CD4-positive, alpha-beta T cell treated with Interleukin-17A for 4 hours (primary cell): ENCODE measurements at places on chromosomes 1 and 21.

- DNase-seq = no peak
Measured at GRCh38 chr1:206691604-206692003, 6.9 kb downstream of the MAPKAPK2 start.

- DNase-seq = peak; percentile 49
Measured at GRCh38 chr1:151511636-151512215, 539 bp downstream of the CGN start.

GRCh38 chr1:103424650-103425049 lies 100.8 kb upstream of the RNPC3 start:
- DNase-seq = no peak

GRCh38 chr1:46010611-46011010 lies 121.8 kb downstream of the PIK3R3 start:
- no peak for DNase-seq

GRCh38 chr1:32239337-32239736 lies 7.7 kb upstream of the FAM167B start:
- no peak for DNase-seq

- DNase-seq = no peak
Measured at GRCh38 chr1:40004857-40005256, 35.7 kb upstream of the CAP1 start.

DNA sequence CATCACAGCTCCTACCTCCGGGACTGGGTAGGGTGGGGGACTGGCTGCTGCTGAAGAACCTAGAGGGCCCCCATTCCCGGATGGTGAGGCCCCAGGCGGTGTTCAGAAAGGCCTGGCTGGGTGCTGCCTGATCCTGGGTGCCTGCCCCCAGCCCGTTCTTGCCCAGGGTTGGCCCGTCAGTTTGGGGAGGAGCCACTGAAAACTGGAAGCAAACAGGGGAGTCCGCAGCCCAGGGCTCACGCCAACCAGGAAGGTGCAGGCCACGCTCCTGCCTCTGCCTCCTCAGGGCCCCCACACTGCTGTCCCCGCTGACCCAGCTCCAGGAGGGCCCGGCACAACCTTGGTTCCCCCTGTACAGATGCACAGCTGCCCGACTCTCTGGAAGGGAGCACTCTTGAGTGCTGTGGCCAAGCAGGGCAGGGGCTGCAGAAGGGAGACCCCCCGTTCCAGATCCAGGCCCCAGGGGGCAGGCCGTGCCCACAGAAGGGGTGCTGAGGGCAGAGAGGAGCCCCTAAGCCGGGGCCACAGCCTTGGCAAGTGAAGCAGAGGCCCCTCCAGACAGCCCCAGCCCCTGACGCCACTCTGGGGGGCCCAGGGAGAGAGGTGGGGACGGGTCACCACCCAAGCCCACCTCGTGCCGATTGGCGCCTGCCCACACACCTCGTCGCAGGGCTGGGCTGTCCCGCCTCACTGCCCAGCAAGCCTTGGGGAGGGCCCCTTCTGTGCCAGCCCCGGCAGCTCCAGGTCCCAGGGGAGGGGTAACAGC lies 5.5 kb downstream of the C1QTNF12 start:
- DNase-seq = no peak

GRCh38 chr1:93584261-93585003 lies 97.2 kb downstream of the BCAR3 start:
- no peak for DNase-seq
